ENCODE measurements at places on chromosomes 4 and X.
A peak's percentile ranks its signal among the peaks of the same experiment; 100 is the strongest.

DNA sequence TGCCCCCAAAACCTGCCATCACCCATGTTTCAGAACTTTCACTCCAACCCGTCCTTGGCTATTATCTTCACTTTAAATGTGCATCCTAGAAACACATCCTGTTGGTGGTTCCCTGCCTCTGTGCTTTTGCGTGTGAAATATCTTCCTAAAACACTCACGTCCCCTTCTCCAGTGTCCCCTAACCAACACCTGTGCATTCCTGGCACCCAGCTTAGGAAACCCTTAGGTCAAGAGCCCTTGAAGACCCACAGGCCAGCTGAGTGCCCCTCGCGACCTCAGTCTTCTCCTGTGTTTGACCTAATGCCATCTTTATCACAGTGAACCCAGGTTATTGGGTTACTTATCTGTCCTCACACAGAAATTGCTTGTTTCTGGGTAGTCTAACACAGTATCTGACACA is 117.6 kb downstream of the STK32B start:
- DNase-seq = no peak

GRCh38 chr4:110550260-110550659 is 72.6 kb downstream of the PITX2 start:
- no peak for DNase-seq

GRCh38 chrX:9729171-9729885 is 36.3 kb downstream of the GPR143 start:
- no peak for DNase-seq

- DNase-seq = no peak
Observed at GRCh38 chrX:121863976-121864375, 816.6 kb downstream of the GLUD2 start.

DNA sequence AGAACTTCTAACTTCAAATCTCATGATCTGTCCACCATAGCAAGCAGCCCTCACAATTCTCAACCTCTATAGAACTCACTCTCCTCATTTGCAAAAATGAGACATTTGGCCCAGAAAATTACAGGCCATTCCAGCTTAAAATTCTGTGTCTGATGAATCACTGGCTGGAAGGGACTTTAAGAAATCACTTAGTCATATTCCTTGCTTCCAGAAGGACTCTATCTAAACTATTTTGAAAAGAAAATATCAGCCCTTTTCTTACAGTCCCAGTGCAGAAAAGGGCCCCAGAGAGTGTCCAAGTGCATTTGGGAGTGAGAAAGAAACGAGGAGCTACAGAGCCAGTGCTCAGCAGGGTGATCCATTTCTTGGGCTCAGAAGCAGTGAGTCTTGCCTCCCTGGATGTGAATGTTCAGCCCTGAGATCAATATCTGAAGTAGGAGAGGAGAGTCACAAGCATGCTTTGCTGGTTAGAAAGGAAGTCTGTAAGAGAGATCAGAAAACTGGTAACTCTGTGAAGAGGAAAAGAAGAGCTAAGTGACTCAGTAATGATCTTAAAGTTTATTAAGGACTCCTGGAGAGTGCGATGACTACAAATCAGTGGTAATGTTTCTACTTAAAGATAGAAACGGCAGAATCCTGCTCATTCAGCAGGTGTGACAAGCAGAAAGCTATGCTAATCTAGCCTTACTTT is 139.8 kb downstream of the PALLD start:
- DNase-seq = no peak

- DNase-seq = no peak
Observed at GRCh38 chr4:28014469-28014868, 1153.8 kb downstream of the STIM2 start.

GRCh38 chr4:56469489-56470210 is 2.2 kb downstream of the SRP72 start:
- no peak for DNase-seq

GRCh38 chrX:65034292-65034667 is 58.0 kb upstream of the ZC4H2 start:
- DNase-seq = no peak

- DNase-seq = no peak
Observed at GRCh38 chr4:156578005-156578404, 393.6 kb downstream of the PDGFC start.

- DNase-seq = no peak
Observed at GRCh38 chr4:27947302-27947701, 1086.7 kb downstream of the STIM2 start.

- no peak for DNase-seq
Observed at GRCh38 chr4:138770818-138771217, 244.8 kb upstream of the NOCT start.

DNA sequence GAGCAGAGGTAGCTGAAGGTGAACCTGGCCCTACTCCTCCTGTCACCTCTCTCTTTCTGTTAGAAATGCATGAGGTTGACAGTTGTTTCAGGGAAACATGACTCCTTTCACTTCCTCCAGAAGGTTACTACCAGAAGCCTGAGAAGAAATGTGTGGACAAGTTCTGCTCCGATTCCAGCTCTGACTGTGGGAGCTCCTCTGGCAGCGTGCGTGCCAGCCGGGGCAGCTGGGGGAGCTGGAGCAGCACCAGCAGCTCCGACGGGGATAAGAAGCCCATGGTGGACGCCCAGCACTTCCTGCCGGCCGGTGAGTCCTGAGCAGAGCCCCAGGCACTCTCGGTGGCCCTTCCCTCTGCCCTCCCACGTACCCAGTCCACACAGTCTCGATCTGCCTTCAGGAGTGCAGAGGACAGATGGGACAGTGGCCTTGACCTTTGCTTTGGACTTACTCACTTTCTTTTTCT is 61.3 kb upstream of the TLR2 start:
- DNase-seq = no peak

- no peak for DNase-seq
Observed at GRCh38 chr4:912548-913279, 19.4 kb downstream of the GAK start.

DNA sequence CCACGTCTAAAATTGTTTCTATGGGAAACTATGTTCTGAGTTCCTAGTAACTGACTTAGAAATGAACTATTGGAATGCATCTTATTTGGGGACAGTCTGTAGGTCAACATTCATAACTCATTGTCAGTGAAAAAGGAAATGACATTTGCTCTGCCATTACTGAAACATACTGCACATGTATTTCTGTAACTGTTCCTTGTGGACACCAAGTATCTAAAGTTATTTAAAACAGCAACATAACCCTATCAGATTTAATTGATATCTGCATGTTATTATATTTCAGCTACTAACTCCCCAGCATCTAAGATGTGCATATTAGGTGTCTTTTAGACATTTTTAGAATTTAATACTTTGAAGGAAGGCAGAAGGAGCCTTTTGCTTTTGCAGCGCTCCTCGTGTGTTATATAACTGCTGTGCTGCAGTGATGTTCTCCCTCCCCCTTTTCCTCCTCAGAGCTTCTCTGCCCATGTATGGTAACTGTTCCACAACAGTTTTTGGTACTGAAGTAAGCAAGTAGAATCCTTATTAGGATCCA is 37.2 kb upstream of the TMEM131L start:
- peak; percentile 42 for DNase-seq

GRCh38 chr4:186643501-186644310 is 80.0 kb downstream of the FAT1 start:
- DNase-seq = no peak

DNA sequence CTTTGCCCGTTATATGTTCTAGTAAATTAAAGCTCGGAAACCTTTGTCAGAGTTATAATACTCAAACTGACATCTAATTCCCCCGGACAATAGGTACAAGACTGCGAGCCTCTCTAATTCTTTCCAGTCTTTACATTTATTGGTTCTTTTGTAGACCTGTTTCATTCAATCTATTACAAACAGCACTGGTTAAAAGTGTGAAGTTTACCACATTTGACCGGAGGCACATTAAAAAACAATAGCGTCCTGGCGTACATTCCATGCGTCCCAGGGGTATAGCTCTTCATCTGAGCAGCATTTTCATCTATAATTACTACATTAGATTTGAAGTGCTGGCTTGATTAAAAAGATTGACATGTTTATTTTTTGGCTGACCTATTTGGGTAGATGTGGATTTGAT is 49.9 kb upstream of the TENM3 start:
- DNase-seq = no peak

GRCh38 chr4:84809946-84810345 is 156.5 kb downstream of the WDFY3 start:
- DNase-seq = no peak

DNA sequence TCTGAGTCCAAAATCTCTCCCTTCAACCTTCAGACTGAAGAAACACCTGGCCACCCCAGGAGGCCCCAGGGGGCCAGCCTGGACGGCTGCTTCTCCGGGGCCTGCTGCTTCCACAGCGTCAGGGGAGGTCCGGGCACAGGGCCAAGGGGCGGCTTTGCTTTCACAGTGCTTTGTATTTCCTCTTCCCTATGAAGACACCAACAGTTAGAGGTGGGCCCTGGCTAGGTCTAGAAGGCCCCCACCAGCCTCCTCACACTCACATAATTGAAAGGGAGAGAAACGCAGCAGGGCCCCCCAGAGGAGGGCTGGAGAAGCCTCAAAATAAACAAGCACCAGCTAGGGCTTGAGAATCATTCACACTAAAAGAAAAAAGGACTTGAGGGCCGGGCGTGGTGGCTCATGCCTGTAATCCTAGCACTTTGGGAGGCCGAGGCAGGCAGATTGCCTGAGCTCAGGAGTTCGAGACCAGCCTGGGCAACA is 17.8 kb downstream of the SCD5 start:
- no peak for DNase-seq

DNA sequence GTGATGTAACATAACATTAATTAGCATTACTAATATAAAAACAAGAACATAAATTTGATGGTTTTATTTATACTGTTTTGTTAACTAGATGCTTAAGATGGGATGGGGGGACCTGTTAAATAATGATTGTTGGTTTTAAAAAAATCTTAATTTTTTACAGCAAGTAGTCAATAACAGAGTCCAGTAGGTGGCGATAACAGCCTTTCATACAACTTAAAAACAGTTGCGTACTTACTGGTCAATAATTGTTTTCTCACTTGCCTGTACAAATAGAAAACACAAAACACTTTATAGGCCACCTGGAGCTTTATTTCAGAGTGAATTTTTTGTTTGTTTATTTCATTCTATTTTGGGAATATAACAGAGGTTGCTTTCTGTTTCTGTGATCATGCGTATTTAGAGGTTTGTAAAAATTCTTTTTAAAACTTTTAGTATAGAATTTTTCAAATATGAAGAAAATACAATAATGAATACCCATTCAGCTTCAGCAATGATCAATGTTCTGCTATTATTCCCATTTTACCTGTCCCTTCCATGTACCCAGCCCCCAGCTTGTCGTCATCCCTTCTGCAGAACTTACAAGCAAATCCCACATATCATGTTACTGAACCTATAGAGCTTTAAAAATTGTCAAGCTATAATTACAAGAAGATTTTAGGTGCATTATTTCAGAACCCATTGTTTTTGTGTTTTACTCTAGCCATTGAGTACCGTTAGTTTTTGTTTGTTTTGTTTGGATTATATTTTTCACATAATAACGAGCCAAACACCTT is 97.1 kb downstream of the MRPL1 start:
- peak; percentile 17 for DNase-seq

DNA sequence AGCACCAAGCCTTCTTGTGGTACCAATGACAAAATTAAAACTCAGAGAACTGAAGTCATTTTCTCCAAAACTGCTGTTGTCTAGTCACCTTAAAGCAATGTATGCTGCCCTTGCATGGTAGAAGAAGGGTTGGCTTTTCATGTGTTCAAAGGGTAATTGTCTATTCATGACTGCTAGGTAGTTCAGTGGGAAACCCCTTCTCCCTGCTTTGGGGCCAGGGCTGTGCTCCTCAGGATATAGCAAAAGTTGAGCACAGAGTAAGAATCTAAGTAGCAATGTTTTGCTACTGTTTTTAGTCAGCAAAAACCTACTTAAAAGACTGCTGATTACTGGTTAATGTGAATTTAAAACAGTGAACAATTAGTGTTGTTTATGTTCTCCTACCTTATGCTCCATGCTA is 30.8 kb upstream of the FAM9B start:
- no peak for DNase-seq

DNA sequence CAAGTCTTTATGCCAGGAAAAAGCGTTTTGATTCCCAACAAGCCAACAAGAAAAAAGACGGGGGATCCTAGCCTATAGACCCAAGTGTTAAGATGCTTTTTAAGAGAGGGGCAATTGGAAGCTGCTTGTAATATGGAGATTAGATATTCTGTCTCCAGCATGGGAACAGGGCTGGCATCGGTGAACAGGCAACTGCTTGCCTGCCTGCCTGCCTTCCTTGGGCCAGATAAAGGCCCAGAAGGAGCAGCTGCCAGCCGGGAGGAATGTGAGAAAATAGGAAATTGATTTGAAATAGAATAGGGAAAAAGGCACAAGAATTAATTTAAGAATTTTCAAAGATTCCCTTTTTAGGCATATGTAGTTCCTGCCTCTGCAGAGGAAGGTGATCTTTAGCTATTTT is 192.2 kb downstream of the TENM3 start:
- no peak for DNase-seq

DNA sequence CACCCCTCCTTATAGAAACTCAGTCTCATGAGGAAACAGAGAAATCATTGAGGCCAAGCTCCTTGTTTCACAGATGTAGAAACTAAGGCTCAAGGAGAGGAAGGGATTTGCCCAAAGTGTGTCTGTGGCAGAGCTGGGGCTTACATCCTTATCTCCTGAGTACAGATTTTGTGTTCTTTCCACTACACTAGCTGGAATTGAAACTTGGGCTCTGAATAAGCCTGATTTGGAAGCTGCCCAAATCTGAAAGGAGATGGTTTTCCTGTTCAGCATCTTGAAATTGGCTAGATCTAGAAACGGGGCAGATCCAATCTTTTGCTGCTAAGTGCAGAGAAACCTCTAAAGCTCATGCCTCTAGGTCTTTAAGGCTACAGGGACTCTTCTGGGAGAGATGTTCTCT is 24.3 kb downstream of the AWAT2 start:
- DNase-seq = no peak

GRCh38 chr4:109657854-109658418 is 45.3 kb downstream of the CASP6 start:
- no peak for DNase-seq

GRCh38 chrX:19836337-19836736 is 51.1 kb downstream of the SH3KBP1 start:
- no peak for DNase-seq

DNA sequence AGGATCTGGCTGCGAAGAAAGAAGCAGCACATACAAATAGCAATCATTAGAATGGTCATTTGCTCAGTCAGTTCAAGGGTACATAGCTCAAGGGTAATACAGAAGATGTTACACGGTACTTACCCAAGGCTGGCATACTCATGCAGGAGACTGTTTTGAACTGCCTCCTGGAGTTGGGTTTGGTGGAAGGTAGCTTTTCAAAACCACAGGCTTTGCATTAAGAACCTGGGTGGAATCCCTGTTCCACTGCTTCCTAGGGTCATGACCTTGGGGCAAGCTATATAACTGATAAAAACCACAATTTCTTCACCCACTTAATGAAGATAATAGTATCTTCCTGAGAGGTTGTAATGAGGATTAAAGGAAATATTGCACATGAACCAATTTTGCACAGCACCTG is 36.5 kb downstream of the TBC1D9 start:
- no peak for DNase-seq

DNA sequence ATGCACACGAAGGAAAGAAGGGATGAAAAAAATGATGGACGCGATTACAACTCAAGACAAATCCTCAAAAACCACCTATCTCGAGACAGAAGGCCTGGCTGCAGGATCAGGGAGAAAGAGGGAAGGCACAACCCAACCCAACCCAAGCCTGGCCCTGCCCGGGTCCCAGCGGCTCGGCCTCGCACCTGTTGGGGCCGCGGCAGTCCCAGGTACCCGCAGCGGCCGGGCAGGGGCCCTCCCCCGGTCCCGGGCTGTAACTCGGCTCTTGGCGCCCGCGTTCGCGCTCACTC is 464 bp downstream of the RASGEF1B start:
- DNase-seq = no peak
